ENCODE measurements at places on chromosomes 6 and 20.

- no peak for DNase-seq
Observed at GRCh38 chr6:79082304-79082703, 4.2 kb upstream of the PHIP start.

GRCh38 chr6:82872185-82872584 is 193.5 kb downstream of the UBE3D start:
- DNase-seq, result no peak

DNA sequence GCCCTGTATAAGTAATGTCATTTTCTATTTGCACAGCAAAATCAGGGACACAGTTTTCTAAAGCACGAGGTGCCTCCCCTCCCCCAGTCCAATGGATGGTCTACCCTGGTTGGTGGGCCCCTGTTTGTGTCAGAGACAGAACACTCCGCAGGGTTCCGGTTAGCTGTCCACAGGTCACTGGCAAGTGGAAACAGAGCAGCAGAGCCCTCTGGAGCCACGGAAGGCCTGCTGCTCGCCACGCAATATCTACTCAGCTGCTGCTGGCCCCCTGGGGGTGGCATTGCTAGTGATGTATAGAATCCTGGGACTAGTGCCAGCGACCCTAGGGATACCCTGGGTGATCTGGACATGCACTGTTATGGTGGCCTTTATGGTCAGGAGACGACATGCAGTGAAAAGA is 50.4 kb downstream of the RIN2 start:
- no peak for DNase-seq

DNA sequence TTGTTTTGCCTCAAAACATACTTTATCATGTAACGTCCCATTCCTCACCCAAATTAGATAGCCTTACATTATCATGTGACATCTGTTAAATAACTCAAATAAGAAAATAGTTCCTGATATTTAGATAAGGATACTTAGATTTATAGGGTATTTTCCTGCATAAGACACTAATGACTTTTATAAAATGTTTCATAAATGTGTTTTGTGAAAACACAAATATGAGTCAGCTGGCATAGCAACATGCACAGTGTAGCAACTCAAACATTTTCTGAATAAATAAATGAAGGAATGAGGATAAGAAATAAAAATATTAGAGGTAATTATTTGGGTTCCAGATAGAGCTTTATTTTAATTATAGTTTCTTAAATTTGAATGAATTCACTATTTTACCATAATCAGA is 460.4 kb upstream of the PLCB4 start:
- DNase-seq, result no peak

- no peak for DNase-seq
Observed at GRCh38 chr20:56504373-56505005, 20.1 kb upstream of the FAM209A start.

- no peak for DNase-seq
Observed at GRCh38 chr6:137102851-137103492, 58.2 kb upstream of the IL20RA start.

DNA sequence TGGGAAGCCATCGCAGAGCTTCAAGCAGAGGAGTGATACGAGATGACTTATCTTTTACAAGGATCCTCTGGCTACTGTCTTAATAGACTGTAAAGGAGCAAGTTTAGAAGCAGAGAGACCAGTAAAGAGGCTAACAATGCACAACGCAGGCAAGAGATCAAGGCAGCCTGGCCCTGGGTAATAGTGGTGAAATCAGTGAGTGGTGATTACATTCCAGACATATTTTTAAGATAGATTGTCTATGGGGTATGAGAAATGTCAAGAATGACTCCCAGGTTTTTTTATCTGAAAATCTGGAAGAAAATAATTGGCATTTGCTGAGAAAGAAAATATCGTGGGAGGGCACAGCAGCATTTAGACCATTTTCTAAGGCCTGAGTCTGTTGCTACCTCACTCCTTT is 213.6 kb upstream of the HTR1E start:
- no peak for DNase-seq

DNA sequence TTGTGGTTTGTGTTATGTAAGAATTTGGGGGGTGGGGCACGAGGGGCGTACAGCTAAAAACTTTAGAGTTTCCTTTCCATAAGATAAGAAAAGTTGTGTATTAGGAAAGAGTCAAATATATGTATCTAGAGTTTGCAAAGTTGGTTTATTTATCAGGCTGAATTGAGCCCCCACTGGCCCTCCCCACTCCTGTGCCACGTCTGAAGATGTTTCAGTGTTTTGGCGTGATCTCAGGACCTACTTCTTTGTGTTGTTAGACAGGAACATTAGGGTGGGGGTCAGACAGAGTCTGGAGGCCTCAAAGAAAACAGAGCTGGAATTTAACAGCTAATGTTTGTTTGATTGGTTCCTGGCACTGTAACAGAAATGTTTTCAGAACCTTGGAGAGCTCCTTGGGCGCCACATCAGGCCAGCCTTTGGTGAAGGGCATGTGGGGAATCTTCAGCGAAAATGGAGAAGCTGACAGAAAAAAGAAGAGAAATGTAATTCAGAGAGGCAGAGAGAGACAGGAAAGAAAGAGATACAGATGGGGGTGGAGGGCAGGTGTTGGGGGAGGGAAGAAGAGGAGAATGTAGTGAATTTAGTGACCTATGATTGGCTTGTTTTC is 674 bp downstream of the NRSN1 start:
- DNase-seq, result no peak

DNA sequence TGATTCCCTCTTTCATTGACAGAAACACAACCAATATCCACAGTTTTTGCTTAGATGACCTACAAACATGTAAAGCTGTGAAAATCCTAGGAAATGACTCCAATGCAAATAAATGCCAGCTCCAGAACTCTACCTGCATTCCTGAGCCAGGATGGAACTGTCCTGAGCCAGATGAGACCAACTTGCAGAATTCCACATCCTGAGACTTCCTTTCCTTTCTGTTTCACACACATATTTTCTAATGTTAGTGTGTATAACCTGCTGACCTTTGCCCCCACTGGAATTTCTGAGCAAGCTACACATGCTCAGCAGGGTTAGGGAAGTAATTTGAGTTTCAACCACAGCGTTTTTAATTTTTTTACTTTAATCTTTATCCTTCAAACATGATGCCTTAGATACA is 69.6 kb upstream of the ADGRF1 start:
- DNase-seq, result no peak

DNA sequence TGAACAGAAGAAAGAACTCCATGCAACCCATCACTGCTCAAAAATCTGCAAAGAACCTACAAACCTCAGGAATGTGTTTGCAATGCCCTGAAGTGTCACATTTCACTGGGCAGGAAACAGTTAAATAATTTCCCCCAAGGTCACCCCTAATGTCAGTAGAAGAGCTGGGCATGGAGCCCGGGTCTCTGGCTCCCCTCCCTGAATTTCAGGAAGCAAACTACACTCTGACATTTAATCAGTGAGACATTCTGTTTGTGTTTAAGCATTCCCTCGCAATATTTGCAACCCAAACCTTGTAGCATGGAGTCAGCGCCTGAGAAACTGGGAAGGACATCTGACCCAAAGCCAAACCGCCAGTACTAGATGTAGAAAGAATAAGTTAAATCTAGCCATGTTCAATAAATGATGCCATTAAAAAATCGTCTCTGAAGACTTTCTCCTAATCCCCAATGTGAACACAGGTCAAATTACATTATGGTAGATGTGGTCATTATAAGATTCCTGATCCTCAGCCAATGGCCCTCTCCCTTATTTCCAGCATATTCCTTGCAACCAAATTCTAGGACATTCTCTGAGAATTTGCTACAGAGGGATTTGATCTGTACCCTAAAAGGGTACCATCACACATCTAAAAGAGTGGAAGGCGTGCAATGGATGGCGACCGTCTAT is 91.2 kb upstream of the ADTRP start:
- DNase-seq, result no peak

- no peak for DNase-seq
Observed at GRCh38 chr6:140436023-140436811, 1061.8 kb upstream of the CITED2 start.

- DNase-seq, result no peak
Observed at GRCh38 chr20:24942679-24943078, 6.4 kb upstream of the CST7 start.

DNA sequence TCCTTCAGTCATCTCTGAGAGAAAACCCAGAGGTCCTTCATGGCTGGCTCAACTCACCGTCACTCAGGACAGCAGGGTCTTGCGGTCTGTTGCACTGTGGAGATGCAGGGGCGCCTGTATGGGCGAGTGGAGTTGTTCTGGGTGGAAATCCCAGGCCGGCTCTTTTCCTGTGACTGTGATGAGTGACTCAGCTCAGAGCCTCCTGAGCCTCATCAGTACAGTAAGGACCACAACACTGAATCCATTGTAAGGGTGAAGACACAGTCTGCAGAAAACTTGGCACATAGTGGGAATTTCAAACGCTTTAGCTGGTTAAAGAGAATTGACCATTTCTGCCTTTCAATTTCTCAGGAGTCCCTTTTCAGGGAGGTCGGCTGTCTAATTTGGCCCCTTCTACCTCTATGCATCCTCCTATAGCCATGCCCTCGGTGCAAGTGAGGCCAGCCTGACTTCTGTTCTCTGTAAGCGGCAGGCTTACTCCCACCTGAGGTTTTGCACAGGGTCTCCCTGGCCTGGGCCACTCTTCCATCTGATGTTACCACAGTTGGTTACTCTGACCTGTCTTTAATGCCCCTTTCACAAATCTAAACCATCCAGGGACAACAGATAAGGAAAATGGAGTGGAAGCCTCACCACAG is 35.5 kb upstream of the TBXT start:
- no peak for DNase-seq

- DNase-seq, result no peak
Observed at GRCh38 chr6:82248273-82248735, 760 bp upstream of the IBTK start.

DNA sequence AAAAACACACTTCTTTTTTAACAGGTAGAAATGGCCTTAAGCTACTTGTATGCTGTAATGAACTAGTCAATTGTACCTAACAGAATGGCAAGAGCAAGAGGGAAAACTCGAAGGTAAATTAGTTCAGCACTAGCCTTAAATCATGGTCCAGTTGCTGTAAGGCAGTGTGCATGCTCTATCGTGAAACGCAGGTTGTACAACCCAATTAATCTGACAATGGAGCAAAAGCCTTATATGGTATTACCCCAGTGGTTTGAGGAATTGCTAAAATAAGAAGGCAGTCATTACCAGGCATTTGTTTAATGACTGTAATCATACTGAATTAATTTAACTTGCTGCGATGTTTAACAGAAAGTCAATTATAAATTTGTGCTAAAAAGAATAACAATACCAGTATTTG is 69.3 kb upstream of the SOX4 start:
- no peak for DNase-seq

DNA sequence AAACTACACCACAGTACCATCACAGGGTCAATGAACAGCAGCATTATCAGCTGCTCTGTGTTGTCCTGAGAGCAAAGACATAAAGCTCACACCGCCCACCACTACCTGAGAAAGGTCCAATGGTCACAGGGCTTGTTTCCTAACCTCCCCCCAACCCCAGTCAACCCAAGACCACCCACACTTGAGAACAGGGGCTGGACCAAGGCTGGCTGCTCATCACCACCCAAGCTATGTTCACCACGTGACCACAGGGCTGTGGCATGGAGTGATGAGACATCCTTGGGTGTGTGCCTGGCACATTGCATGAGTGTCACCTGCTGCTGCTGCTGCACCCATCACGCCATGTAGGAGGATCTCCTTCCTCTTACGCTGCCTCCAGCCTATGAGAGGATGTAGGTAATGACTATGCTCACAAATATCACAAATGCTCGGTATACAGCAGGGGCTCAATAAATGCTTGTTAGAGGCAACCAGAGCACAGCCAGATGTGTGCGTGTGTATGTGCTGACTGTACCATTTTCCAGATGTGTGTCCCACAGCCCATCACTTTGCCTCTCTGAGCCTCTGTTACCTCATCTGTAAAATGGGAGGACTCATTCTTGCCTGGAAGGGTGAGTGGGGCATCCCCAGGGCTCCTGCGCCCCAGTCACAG is 23.3 kb upstream of the SIRPA start:
- peak; percentile 16 for DNase-seq

DNA sequence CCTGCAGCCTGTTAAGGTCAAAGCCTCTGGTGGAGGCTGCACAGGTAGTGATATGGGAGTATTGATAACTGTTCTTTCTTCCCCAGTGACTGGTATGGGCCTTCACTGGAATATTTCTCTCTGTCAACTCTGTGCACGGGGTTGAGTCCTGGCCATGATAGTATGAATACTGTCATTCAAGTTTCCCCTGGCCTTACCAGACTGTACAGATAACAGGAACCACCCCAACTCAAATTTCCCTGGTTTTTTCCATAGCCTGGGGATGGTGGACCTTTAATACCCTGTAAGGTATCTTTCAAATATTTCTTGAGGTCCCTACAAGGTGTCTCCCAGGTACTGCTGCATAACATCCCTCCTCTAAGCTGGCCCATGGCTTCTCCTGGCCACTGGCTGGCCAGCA is 51.4 kb upstream of the TNFAIP3 start:
- DNase-seq, result no peak

- no peak for DNase-seq
Observed at GRCh38 chr20:4490606-4491280, 231.0 kb upstream of the PRND start.

DNA sequence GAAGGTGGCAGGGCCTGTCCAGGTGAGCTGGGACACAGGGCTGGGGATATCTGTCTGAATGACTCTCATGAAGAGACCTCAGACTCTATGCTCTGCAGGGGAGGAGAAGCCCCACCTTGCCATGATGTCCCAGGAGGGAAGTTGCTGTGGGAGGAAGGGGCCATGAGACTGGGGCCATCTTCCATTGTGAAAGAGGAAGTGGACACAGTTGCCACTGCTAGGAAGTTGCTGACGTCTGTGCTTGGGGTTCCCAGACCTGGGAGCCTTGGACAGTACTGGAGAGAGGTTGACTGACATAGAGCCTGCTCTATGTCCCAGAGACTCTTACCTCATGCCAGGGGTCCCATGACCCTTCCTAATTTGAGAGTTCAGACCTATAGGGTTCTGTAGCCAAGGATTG is 24.5 kb downstream of the SIRPB1 start:
- DNase-seq, result no peak

DNA sequence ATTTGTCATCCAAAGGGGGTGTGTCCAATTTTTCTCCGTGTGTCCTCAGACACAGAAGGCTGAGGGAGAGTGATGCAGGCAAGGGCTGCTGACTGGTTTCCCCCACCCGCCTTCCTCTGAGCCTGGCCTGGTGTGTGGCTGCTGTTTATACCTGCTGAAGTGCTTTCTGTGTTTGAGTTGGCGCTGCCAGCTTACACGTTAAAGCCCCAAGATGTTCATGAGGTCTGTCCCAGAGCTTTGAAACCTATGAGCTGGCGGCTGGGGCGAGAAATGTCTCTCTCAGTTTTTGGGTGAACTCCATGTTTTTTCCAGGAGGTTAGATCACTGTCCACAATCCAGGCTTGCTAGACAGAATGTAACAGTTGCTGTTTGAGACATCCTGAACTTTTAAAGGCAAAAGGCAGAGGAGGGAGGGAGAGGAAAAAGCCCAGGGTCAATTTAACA is 69.0 kb upstream of the CCN2 start:
- DNase-seq, result no peak

- DNase-seq, result no peak
Observed at GRCh38 chr6:124719913-124720312, 242.3 kb upstream of the RNF217 start.

- no peak for DNase-seq
Observed at GRCh38 chr6:156794546-156795354, 17.6 kb downstream of the ARID1B start.

Measured in caudate nucleus (tissue), 63 donors.